ENCODE measurements at places on chromosomes 6 and 20. TPM values are rescaled to one million over a fixed set of nuclear protein-coding genes. Genes with fewer than 3 reads are reported as not detected.
A peak's percentile ranks its signal among the peaks of the same experiment; 100 is the strongest.

The MTHFD1L gene
- 18.2 TPM for total RNA-seq

The BMP2 gene
- total RNA-seq = 343 TPM

DNA sequence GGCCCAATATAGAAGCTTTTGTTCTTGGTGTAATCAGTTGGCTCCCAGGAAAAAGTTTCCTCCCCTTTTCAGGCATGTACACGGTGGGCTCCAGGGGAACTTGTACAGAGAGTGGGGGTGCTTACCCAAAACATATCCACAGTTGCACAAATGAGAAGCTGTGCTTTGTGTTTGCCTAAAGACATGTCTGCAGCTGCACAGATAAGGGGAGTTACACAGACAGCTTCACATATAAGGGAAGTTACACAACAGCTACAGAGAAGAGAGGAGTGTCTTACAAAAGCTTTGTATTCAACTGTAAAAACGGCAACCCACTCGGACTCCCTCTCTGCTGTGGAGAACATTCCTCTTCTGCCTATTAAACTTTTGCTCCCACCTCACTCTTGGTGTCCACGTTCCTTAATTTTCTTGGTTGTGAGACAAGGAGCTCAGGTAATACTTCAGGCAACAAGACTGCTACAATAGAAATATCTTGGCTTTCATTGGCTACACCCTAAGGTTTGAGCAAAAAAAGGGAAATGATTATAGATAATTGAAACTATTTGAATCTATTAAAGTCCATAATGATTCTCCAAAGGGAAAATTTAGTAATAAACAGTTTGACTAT is 7.4 kb upstream of the PNRC1 start:
- peak; percentile 93 for DNase-seq

- no peak for DNase-seq
Observed at GRCh38 chr6:166955865-166956443, 396 bp downstream of the RNASET2 start.

- DNase-seq = peak; percentile 95
Observed at GRCh38 chr6:21634582-21634981, 41.0 kb downstream of the SOX4 start.

GRCh38 chr20:20297181-20297580 is 70.7 kb upstream of the INSM1 start:
- DNase-seq = no peak

DNA sequence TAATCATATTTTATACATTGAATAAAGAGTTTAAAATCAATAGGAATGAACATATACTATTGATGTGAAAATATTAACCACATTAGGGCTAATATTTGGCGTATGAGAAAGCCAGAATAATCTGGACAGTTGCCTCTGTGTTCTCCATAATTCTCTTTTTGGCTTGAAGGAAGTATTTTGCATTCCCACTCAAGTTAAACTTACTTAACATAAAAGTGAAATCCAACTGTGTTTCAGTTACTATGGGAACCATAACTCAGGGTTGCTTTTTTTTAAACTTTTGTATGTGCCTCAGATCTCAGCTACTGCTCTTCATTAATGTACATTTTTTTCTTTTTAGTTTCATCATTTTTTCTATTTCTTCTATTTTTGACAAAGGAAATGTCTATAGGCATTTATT is 479.8 kb downstream of the NKAIN2 start:
- no peak for DNase-seq

- DNase-seq = no peak
Observed at GRCh38 chr6:127912914-127913313, 12.1 kb upstream of the THEMIS start.

DNA sequence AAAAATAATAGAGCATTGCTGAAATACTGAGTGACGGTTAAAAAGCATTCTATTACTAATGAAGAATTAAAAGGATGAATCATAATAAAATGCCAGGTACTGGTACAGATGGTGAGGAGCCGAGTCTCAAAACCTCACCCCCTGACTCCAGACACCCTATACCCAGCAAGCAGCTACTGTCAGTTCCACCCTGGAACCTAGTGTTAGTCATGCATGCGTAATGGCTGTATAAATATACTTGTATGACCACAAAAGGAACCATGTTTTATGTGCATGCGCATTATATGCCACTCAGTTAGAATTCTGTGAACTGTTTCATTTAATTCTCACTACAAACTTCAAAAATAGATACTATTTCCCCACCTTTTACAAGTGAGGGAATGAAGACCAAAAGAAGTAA is 568.7 kb upstream of the RNF217 start:
- DNase-seq = no peak

- DNase-seq = peak; percentile 69
Observed at GRCh38 chr6:36139431-36139830, 9.1 kb downstream of the MAPK13 start.

The FHL5 gene
- not detected for total RNA-seq

- DNase-seq = no peak
Observed at GRCh38 chr6:129331450-129332138, 378.4 kb downstream of the ARHGAP18 start.

The OR14J1 gene
- total RNA-seq = not detected

The SRSF12 gene
- 5.1 TPM for total RNA-seq

The FRMD1 gene
- total RNA-seq = not detected

DNA sequence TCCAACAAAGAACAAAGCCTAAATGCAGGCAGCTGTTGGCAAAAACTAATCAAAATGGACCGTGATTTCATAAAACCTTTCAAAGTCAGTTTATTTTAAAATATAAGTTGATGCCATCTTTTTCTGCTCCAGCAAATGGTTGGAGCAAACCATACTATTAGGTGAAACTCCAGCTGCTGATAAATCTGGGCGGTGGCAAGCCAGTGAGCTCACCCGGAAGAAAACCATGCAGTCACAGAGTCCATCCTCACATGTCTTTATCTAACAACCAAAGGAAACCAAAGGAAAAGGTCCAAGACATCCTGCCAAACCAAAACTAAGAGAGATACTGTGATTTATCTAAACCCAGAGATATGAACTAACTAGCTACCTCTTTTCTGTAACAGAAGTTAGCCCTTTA is 72.6 kb downstream of the HIVEP2 start:
- DNase-seq = no peak

GRCh38 chr20:44858606-44859360 is 26.7 kb upstream of the YWHAB start:
- no peak for DNase-seq

DNA sequence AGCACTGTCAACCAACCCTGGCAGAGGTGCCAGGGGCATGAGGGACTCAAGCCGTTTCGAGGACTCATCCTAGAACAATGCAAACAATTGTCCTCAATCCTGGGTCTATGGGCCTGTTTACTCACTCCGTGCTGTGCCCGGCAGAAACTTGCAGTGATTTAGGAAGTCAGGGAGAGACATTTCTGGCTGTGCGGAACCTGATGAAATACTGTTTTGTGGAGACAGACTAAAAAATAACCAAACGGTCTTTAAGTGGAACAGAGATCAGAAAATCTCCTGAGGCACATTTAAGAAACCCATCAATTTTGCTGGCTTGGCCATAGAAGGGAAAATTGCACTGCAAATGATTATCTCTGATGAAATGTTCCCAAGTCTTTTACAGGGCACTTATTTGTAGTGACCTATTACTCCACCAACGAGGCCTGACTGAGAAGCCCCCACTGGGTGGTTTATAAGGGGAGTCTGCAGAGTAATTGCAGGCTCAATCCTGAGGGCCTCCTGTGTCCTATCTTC is 79.8 kb upstream of the KCNK16 start:
- no peak for DNase-seq

- DNase-seq = no peak
Observed at GRCh38 chr20:19348582-19348981, 136.1 kb downstream of the SLC24A3 start.

The C6orf52 gene
- 10.9 TPM for total RNA-seq

- DNase-seq = no peak
Observed at GRCh38 chr20:42435230-42435629, 754.5 kb downstream of the PTPRT start.

DNA sequence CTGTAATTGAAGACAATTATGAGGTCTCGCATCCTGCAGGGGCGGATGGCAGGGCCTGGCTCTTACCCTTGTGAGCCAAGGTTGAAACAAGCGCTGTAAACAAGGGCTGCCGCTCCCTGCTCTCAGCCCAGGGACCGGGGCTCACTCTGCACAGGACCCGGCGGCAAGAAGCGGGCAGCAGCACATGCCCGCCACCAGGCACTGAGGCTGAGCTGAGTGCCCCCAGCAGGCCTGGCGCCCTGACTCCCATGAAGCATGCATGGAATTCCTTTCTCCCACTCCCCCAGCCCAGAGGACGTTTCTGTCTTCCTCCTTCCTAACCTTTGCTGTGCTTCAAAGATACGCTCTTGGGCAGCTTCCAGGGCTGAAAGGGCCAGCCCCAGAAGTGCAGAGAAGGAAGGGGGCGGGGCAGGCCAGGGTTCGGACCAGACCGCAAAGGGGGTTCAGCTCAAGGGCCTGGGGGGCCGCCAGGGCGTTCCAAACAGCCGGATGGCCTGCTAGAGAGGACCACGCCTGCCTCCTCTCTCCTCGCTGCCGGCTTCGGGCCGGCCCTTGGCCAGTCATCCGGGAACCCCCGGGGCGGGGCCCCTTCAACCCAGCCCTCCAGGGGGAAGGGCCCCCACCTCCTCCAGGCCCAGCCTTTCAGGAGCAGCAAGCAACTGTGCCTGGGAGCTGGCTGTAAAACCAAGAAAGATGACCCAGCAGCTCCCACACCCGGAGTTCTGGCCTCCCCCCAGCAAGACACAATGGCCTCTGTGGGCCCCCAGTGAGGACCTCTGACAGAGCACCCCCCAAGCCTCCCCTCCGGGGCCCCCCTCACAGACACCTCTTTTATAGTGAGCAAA is 109.9 kb downstream of the NOL4L start:
- DNase-seq = peak; percentile 100

The PSORS1C2 gene
- total RNA-seq = not detected

The PTCRA gene
- not detected for total RNA-seq

The RAET1E gene
- not detected for total RNA-seq

DNA sequence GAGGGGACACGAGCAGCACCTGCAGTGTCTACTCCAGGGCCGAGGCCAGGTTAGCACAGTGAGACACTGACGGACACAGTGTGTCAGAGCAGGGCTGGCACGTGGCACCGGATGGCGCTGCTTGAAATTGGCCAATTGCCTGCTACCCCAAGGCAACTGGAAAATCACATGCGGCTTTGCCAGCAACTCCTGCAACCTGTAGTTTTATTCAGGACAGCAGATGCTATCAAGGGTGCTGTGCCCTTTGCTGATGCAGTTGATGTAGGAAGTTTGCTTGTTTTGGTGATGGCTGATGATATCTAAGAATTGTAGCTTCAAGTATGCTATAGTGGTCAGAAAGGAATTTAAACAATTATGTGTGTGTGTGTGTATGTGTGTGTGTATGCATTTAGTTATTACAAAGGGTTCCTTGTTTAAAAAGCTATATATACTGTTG is 25.9 kb downstream of the RIN2 start:
- DNase-seq = no peak

DNA sequence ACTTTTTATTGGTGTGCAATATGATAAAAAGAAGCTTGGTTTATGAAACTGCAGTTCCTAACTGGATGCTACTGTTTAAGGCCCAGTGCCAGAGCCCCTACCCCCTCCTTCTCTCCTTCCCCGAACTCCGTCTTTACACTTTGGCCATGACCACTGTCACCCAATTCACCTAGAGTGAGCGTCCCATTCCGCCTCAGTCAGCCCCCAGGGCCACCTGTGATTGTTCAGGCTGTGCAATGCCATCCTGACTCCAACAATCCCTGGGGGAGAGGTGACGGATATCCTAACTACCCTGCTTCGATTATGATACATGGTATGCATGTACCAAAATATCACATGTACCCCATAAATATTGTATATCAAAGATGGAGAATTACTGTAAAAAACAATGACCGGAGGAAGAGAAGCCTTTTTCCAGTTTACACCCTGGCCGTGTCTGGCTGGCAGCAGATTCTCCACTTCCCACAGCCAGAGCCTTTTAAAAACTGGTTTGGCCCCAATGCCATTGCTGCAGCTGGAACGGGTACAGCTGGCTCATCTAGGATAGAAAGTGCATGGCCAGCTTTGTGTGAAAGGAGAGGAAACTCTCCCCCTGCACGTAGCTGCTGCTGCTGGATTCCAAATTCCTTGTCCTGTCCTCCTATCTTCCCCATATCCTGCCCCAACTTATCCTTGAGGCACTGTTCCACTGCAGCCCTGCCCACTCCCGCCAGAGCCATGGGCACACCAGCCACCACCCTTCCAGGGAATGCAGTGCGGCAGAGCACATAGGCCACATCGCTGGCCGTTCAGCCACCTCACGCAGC is 99.7 kb downstream of the JPH2 start:
- DNase-seq = no peak

DNA sequence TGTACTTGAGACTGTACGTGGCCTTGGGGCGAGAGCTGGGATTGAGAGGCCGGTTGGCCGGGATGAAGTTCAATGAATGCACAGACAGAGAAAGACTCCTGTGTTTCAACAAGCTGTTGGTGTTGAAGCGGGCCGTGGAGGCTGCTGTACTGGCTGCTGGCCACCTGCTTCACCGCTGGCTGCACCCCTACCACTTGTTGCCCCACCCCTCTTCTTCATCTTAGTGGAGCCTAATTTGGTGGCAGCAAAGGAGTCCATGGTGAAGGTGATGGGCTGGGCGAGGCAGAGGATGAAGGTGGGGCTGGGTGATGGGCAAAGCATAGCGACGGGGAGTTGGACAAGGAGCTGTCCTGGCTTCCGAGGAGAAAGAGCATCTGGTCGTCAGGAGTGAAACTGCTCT is 7.2 kb upstream of the ZSCAN9 start:
- DNase-seq = no peak

- no peak for DNase-seq
Observed at GRCh38 chr6:47079638-47080037, 37.5 kb upstream of the ADGRF1 start.

The SPATS1 gene
- total RNA-seq = 0.63 TPM

GRCh38 chr20:22260506-22260905 is 323.9 kb downstream of the FOXA2 start:
- DNase-seq = no peak

GRCh38 chr6:144189351-144189750 is 39.0 kb downstream of the STX11 start:
- no peak for DNase-seq

DNA sequence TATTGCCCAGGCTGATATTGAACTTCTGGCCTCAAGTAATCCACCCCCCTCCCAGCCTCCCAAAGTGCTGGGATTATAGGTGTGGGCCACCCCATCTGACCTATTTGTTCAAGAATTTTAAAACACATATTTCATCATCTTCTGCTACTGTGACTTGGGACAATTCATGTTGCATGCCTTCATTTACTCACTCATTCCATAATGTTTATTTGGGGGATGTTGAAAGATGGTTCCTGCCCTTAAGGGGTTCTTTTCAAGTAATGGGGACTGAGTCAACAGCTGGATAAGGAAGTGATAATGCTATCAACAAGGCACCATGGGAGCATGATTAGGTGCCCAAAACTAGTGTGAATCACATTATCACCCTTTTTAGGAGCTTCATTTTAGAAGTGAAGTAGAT is 62.0 kb downstream of the CRYBG1 start:
- DNase-seq = no peak

- no peak for DNase-seq
Observed at GRCh38 chr6:147531321-147531720, 22.8 kb downstream of the SAMD5 start.

All from cardiac muscle cell (in vitro differentiated cells and primary cell).